Gastroesophageal sphincter (tissue), 4 donors: ENCODE measurements at places on chromosomes 3 and 15.

- ATAC-seq, result no peak
These were observed 322.5 kb upstream of the COL8A1 start for GRCh38 chr3:99315896-99316295.

DNA sequence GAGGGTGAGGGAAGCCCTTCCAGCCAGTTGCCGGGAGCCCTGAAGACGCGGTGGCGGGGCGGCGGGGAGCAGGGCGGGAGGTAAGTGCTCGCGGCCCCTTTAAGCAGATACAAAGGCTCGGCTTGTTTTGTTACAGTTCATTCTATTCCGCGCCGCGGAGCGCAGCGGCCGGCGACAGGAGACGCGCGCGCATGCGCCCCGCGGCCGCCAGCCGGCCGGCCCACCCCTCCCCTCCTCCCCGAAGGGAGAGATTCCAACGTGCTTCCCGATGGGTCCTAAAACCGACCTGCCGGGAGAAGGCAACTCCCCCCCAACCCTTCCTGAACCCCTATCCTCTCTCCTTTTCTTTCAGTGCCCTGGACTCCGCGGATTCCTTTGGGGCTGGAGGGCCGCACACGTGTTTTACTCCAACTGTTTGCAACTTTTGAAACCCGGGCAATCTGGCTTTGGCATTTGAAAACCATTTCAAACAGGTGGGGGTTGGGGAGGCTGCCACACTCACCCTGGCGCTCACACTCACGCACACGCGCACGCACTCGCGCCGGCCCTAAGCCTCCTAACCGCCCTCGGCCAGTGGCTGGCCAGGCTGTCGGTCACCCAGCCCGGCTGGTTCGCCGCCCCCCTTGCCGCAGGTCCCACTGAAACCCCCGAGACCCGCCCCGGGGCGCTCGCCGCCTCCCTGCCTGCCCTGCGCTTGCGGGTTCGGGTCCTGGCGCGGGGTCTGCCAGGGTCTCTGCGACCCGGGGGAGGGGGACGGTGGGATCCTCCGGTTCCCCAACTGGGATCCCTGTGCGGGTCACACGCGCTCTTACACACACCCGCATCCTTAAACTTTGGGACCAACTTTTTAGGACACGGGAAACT is at the start of gene MAGI1:
TSS of gene MAGI1 (minus strand) at position 193 of the 864 bp plus-strand sequence. CDS start 610 bp downstream, outside the sequence.
- peak; percentile 93 for ATAC-seq

GRCh38 chr15:94615688-94616087 is 384.3 kb downstream of the MCTP2 start:
- ATAC-seq, result no peak

DNA sequence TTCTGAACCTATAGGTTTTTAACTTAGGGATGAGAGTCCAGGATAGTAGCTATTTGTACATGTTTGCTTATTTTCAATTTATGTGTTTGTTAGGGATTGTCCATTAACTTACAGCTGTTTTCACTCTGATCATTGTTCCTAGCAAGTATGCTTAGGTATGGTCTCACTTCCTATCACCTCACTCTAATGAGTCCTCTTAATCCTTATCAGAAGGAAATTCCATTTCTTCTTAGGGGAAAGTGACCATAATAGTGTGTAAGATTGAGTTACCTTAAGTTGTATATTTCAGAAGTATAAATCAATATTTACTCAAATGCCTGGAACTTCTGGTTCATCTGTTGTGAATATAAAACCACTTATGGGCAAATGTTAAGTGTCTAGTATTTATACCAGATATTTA is 53.0 kb downstream of the PIAS1 start:
- no peak for ATAC-seq

- ATAC-seq, result no peak
These were observed 450.8 kb downstream of the OCA2 start for GRCh38 chr15:27648359-27648758.

DNA sequence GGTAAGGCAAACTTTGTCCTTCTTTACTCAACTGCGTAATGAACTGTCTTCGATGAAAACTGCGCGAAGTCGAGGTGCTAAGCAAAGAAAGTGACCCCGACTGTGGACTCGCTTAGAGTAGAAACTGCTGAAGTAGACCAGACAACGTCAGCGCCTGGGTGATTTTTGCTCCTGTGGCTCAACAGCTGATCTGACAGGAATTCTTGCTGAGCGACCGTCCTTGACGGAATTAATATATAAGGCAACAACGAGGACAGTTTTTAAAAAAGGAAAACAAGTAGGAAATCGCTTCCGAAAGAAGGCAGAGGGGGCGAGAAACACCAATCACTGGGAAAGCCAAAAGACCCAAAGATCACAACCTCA is 541 bp downstream of the RPS27L start:
- no peak for ATAC-seq

DNA sequence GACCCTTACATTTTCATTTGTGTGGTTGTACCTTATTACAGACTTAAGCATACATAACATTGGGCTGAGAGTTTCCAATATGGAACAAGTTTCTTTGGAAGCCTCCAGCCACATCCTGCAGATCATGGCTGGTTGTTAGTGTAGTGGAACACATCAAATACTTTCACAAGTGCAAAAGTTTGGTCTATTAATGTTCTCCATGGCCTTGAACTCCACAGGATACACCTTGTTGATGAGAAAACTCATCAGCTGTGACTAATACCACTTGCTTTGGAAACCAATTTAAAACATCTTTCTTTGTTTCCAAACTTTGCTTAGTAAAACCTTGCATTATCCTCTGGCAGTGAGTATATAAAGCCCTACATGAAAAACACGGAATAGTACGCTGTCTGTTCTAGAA is 46.1 kb downstream of the MYZAP start:
- no peak for ATAC-seq
